ENCODE measurements at places on chromosomes 3 and 15. TPM values are rescaled to one million over a fixed set of nuclear protein-coding genes. Genes with fewer than 3 reads are reported as not detected.

MESD gene
- total RNA-seq = 24.4 TPM

SPATA12 gene
- total RNA-seq = 0.11 TPM

CD200 gene
- 0.44 TPM for total RNA-seq

AADAC gene
- 0.12 TPM for total RNA-seq

ZBED2 gene
- under 0.01 TPM for total RNA-seq

CDHR4 gene
- total RNA-seq = 0.12 TPM
